ENCODE measurements at places on chromosomes 16 and 17. TPM values are rescaled to one million over a fixed set of nuclear protein-coding genes. Genes with fewer than 3 reads are reported as not detected.

DNA sequence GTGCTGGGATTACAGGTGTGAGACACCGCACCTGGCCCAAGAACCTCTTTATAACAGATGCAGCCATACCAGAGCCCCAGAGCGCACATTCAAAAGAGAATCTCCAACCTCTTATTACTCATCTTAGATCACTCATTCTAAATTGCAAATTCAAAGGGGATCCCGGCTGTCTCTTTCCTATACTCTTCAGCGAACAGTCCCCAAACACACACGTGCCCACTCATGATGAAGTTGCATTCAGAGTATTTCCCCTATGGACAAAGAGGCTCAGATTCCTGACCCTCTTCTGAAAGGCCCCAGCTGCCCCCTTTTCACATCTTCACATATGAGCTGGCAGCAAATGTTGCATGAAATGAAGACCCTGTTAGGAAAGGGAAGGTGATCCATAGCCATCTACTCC is 22.5 kb upstream of the ABR start:
- peaks cover 8% of the 10 kb centered on the region for H3K4me1 ChIP-seq
- no peaks in the 10 kb centered on the region for H3K27me3 ChIP-seq
- H3K27ac ChIP-seq = no peak overlapping the region
- H3K4me3 ChIP-seq = no peak overlapping the region
- DNase-seq = no peak

DNA sequence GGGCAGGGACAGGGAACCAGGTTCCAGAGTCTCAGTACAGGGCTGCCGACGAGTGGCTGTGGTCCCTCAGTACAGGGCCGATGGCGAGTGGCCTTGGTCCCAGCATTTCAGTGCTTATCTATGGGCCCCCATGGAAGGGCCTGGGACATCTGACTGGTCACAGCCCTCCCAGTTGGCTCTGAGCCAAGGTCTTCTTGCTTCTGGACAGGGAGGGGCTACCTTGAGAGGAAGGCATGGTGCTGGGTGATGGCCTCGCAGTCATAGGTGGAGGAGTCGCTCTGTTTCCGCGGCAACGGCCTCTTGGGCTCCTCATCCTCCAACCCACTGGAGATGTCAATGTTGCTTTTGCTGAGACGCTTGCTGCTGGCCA is 32.5 kb downstream of the PIMREG start:
- H3K4me3 ChIP-seq = no peak overlapping the region
- no peak for DNase-seq
- no peaks in the 10 kb centered on the region for H3K27me3 ChIP-seq
- peaks cover 9% of the 10 kb centered on the region for H3K4me1 ChIP-seq

DNA sequence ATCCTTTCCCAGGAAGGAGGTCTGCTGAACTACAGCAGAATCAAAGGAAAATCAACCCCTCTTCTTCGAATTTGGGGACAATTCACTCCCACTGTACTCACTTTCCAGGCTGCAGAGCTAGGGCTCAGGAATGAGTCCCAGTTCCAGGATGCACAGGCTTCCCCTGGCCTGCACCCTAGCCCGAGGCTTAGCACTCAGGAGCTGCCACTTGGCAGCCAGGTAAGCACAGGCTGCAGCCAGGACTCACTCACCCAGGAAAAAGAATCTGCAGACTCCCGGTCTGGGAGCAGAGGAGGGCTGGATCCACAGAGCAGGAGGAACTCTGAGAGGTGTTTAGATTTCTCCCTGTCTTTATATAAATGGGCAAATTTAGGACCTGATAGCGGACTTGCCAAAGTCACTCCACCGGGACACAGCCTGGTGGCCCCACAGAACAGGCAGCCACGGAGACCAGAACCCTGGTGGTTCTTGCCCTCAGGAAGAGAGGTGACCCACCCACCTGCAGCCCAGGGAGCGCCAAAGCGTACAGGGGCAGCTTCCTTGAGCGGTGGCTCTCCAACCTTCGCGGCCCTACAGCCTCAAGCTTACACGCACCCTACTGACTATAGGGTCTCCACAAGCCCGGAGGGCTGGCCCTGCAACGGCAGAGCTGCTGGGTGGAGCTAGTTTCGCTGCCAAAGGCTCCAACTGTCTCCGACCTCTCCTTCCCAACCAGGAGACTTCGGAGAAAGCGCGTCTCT is 4.8 kb downstream of the CBLN1 start:
- DNase-seq = peak; percentile 70
- H3K36me3 ChIP-seq = no peaks in the 10 kb centered on the region
- no peaks in the 10 kb centered on the region for H3K4me1 ChIP-seq
- H3K4me3 ChIP-seq = no peak overlapping the region
- peaks cover 95% of the 10 kb centered on the region for H3K27me3 ChIP-seq

The KRTAP1-5 gene
- not detected for total RNA-seq

The RNF222 gene
- total RNA-seq = not detected
